Left lung (tissue), 14 donors: ENCODE measurements at places on chromosomes 4 and X. TPM values are rescaled to one million over a fixed set of nuclear protein-coding genes. Genes with fewer than 3 reads are reported as not detected.
A peak's percentile ranks its signal among the peaks of the same experiment; 100 is the strongest.

The SLC6A14 gene
- total RNA-seq, result 70.8 TPM

DNA sequence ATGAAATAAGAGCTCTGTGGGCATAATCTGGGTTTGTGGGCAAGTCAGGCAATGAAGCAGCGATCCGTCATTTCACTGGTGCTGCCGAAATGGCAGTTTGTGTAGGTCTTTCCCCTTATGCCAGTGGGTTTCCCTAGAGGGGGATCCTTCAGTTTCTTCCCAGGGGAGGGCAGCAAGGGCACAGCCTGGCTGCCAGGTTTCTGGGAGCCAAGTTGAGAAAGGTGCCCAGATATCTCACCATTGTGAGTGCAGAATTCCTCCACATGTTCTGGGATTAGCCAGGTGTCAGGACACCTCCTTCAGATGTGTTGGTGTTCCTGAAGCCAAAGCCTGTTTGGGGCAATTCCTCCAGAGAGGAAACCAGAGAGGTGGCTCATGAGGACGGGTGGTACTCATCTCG lies 28.0 kb downstream of the MSX1 start:
- H3K27ac ChIP-seq, result no peak overlapping the region
- H3K4me3 ChIP-seq, result no peak overlapping the region
- H3K27me3 ChIP-seq, result peaks cover 49% of the 10 kb centered on the region
- DNase-seq, result no peak
- H3K36me3 ChIP-seq, result no peaks in the 10 kb centered on the region
- H3K4me1 ChIP-seq, result no peaks in the 10 kb centered on the region

- no peaks in the 10 kb centered on the region for H3K36me3 ChIP-seq
- no peak overlapping the region for H3K27ac ChIP-seq
- no peak for DNase-seq
- H3K27me3 ChIP-seq, result no peaks in the 10 kb centered on the region
These were observed 177.3 kb upstream of the PABPC5 start for GRCh38 chrX:91257388-91257787.

GRCh38 chr4:64157397-64157796 lies 251.9 kb downstream of the TECRL start:
- no peaks in the 10 kb centered on the region for H3K27me3 ChIP-seq
- no peaks in the 10 kb centered on the region for H3K4me1 ChIP-seq

GRCh38 chr4:61375301-61375700 lies 175.2 kb downstream of the ADGRL3 start:
- H3K27ac ChIP-seq, result no peak overlapping the region
- H3K27me3 ChIP-seq, result no peaks in the 10 kb centered on the region
- no peak overlapping the region for H3K4me3 ChIP-seq
- no peaks in the 10 kb centered on the region for H3K36me3 ChIP-seq
- no peaks in the 10 kb centered on the region for H3K4me1 ChIP-seq
- no peak for DNase-seq

- no peaks in the 10 kb centered on the region for H3K36me3 ChIP-seq
- DNase-seq, result no peak
- no peak overlapping the region for H3K4me3 ChIP-seq
- H3K4me1 ChIP-seq, result no peaks in the 10 kb centered on the region
- no peaks in the 10 kb centered on the region for H3K27me3 ChIP-seq
These were observed 54.0 kb downstream of the SLC9A7 start for GRCh38 chrX:46704767-46705386.

GRCh38 chr4:860561-860960 lies 34.6 kb upstream of the CPLX1 start:
- H3K4me3 ChIP-seq, result no peak overlapping the region
- H3K4me1 ChIP-seq, result no peaks in the 10 kb centered on the region
- no peak for DNase-seq
- no peak overlapping the region for H3K27ac ChIP-seq
- peaks cover 92% of the 10 kb centered on the region for H3K36me3 ChIP-seq
- H3K27me3 ChIP-seq, result no peaks in the 10 kb centered on the region

DNA sequence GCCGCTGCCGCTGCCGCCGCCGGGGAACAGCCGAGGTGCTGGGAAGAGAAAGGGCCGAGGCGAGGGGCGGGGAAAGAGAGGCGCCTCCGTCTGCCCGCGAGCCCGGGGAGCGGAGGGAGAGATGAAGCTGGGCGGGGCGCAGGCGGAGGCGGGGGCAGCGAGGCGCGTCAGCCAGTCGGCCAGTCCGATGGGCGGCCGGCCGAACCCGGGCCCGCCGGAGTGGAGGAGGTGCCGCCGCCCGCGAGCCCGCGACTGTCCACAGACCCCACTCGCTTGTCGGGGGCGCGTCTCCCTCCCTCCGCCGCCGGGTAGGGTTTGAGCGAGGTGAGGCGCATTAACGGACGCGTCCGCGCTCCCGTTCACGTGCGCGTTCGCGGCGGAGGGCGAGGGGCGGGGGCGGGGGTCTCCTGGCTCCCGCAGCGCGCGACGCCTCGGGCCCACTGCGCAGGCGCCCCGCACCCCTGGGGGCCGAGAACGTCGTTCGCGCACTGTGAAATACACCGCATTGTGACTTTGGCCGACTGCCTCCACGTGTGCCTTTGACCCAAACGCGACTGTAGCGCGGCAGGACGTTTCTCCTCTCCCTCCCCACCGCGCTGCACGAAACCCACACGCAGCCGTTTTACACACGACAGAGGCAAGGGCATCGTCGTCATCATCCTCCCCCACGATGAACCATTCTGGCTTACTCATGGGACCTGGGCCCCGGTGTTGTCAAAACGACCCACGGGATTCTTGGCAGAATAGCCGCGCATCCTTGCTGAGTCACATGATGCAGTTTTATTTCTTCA lies at the start of gene NUDT11:
TSS of gene NUDT11 (minus strand) at position 92 of the 791 bp plus-strand sequence. CDS start 148 bp downstream, outside the sequence.
- peak within 1 kb of the TSS; percentile 32 for H3K4me3 ChIP-seq
- H3K36me3 ChIP-seq, result no peaks in the 10 kb centered on the region
- no peak within 1 kb of the TSS for H3K27ac ChIP-seq
- no peaks in the 10 kb centered on the region for H3K4me1 ChIP-seq
- H3K27me3 ChIP-seq, result peaks cover 28% of the 10 kb centered on the region
